ENCODE measurements at places on chromosomes 7 and 10. TPM values are rescaled to one million over a fixed set of nuclear protein-coding genes. Genes with fewer than 3 reads are reported as not detected.

DNA sequence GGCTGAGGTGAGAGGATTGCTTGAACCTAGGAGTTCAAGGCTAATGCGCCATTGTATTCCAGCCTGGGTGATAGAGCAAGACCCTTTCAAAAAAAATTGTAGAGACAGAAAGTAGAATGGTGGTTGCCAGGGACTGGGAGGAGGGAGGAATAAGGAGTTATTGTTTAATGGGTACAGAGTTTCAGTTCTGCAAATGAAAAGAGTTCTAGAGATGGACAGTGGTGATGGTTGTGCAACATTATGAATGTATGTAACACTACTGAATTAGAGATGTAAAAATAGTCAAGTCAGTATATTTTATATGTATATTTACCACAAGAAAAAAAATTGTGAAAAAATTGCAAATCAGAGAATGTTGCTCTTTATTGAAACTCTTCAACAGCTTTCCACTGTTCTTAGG, 266.5 kb upstream of the NPY start:
- no peaks in the 10 kb centered on the region for H3K36me3 ChIP-seq
- H3K4me1 ChIP-seq: no peaks in the 10 kb centered on the region
- no peak overlapping the region for H3K27ac ChIP-seq
- no peaks in the 10 kb centered on the region for H3K27me3 ChIP-seq

Gene AKR1C4
- total RNA-seq: not detected

- no peak for DNase-seq
- H3K4me1 ChIP-seq: peaks cover 11% of the 10 kb centered on the region
- H3K36me3 ChIP-seq: no peaks in the 10 kb centered on the region
- H3K4me3 ChIP-seq: no peak overlapping the region
Observed at GRCh38 chr10:120643351-120643750, 186.3 kb downstream of the PLPP4 start.

DNA sequence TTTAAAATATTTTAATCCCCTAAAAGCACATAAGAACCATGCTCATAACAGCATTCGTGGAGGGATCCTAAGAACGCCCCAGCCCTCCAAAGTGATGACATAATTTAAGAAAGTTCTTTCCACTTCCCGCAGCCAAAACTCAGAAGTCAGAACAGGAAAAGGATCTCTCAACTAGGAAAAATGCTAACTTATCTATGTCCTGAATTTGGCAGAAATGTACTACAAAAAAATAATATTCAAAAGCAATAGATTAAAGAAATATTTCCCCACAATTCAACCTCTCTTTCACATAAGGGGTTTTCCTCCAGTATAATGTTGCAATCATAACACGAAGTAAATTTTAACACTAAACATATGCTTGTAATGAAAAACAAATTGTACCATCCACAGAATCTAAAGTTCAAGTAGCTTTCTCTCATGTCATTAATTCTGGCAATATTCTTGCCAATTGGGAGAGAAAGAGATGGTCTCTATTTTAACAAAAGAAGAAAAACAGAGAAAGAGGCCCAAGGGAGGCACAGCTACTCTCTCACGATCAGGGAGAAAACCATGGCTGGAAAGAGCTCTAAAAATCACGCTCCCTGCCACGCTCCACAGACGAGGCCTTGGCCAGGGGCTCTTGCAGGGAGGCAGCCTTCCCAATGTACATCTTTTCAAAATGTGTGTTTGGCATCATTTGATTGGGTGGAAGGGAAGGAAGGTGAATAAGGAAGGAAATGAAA, 22.9 kb downstream of the ASB13 start:
- H3K27ac ChIP-seq: no peak overlapping the region
- peaks cover 8% of the 10 kb centered on the region for H3K36me3 ChIP-seq
- H3K4me1 ChIP-seq: no peaks in the 10 kb centered on the region
- H3K4me3 ChIP-seq: no peak overlapping the region
- no peaks in the 10 kb centered on the region for H3K27me3 ChIP-seq

GRCh38 chr7:103382032-103382402, 34.6 kb downstream of the PSMC2 start:
- H3K4me1 ChIP-seq: no peaks in the 10 kb centered on the region
- no peaks in the 10 kb centered on the region for H3K27me3 ChIP-seq
- no peak overlapping the region for H3K27ac ChIP-seq
- no peak overlapping the region for H3K4me3 ChIP-seq
- H3K36me3 ChIP-seq: no peaks in the 10 kb centered on the region
- no peak for DNase-seq

GRCh38 chr10:73731588-73732375, 12.4 kb upstream of the SEC24C start:
- H3K4me1 ChIP-seq: no peaks in the 10 kb centered on the region
- H3K27ac ChIP-seq: no peak overlapping the region
- DNase-seq: no peak
- H3K4me3 ChIP-seq: peak overlapping the region; percentile 99
- H3K36me3 ChIP-seq: peaks cover 14% of the 10 kb centered on the region

DNA sequence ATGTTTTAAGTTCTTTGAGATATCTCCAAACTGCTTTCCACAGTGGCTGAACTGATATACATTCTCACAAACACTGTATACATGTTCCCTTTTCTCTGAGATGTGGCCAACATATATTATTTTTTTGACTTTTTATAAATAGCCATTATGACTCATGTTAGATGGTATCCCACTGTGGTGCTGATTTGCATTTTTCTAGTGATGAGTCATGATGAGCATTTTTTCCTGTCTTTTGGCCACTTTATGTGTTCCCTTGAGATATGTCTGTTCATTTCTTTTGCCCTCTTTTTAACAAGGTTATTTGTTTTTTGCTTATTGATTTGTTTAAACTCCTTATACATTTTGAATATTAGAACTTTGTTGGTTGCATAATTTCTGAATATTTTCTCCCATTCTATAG, 1055.1 kb downstream of the NXPH1 start:
- H3K36me3 ChIP-seq: no peaks in the 10 kb centered on the region
- no peak for DNase-seq
- H3K27me3 ChIP-seq: no peaks in the 10 kb centered on the region

DNA sequence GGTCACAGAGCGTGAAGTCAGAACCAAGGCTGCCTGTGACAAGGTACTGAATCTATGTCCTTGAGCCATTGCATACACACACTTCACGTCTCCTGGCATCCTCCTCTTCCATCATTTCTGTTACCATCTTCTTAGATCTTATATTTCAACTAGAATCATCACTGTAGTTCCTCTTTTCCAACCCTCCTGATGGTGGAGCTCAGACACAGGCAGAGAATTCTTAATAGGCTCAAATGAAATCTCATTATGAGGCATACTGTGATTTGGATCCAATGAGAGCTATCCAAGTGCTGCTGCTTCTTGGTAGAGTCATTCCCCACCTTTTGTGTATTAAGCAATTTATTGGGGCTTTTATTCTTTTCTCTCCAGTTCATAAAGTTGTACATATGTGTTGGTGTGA, 113.2 kb downstream of the CALCR start:
- no peaks in the 10 kb centered on the region for H3K4me1 ChIP-seq
- peaks cover 40% of the 10 kb centered on the region for H3K36me3 ChIP-seq
- H3K27me3 ChIP-seq: no peaks in the 10 kb centered on the region
- no peak overlapping the region for H3K4me3 ChIP-seq

DNA sequence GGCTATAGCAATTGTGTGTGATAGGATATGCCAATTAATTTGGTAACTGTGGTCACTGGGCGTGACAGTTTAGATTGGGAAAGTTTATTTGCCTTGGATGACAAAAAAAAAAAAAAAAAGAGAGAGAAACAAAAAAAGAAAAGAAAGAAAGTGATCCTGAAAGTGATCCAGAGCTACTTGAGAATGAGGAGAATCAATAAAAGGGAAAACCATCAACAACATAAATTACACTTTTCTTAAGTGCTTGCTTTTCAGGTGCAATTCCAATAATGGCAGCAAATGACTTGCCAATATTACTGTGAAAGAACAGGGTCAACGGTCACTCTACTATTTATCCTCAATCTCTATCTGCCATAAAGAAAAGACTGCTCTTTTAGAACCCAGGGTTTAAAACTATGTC, 191.8 kb upstream of the SEMA3C start:
- no peak overlapping the region for H3K27ac ChIP-seq
- no peak for DNase-seq
- no peaks in the 10 kb centered on the region for H3K27me3 ChIP-seq
- H3K36me3 ChIP-seq: no peaks in the 10 kb centered on the region

Gene AUTS2
- total RNA-seq: 83.3 TPM

Gene NCF1
- not detected for total RNA-seq

DNA sequence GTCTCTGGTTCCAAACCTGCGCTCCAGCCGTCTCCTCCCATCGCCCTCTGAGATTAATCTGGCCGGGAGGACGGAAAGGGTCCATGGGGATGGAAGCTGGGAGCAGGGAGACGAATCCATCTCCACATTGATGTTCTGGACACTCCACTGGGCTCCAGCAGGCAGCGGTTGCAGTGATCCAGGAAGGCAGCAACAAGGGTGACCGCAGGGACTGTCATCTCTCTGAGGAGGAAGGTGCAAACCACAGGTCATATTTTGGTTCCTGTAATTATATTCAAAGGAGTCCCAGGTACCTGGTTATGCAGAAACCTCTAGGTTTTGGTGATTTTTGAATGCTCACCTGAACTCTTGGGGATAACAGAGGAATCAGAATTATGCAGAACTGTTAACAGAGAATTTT, 54.8 kb downstream of the EVX1 start:
- no peak overlapping the region for H3K27ac ChIP-seq
- no peaks in the 10 kb centered on the region for H3K27me3 ChIP-seq
- no peaks in the 10 kb centered on the region for H3K36me3 ChIP-seq
- no peaks in the 10 kb centered on the region for H3K4me1 ChIP-seq

- no peaks in the 10 kb centered on the region for H3K27me3 ChIP-seq
- DNase-seq: no peak
- peaks cover 27% of the 10 kb centered on the region for H3K4me1 ChIP-seq
- peaks cover 38% of the 10 kb centered on the region for H3K36me3 ChIP-seq
- peak overlapping the region; percentile 4 for H3K4me3 ChIP-seq
Observed at GRCh38 chr7:86942995-86943394, 116.5 kb downstream of the ELAPOR2 start.

DNA sequence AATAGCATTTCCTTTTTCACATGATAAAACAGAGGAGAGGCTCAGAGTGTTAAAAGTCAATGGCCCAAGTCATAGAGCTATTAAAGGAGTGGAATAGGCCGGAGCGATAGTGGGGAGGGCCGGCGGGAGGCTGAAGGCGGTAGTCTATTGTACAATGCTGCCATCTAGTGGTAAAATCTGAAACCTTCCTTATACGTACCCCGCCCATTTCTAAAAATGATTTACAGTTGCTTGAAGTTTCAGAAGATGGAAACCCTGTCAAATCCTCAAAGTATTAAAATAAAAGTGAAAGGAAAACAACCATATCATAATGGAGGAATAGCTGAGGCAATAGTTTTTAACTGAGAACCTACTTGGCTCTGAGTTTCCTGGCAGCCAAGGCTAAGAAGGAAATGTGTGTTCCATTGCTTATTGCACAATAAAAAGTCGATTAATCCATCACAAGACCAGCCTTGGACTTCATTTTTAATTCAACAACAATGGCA, 209.1 kb downstream of the CCSER2 start:
- no peak overlapping the region for H3K4me3 ChIP-seq
- H3K27ac ChIP-seq: no peak overlapping the region
- no peaks in the 10 kb centered on the region for H3K27me3 ChIP-seq
- H3K36me3 ChIP-seq: no peaks in the 10 kb centered on the region
- H3K4me1 ChIP-seq: no peaks in the 10 kb centered on the region

GRCh38 chr7:114085313-114085591, 166.4 kb upstream of the PPP1R3A start:
- H3K36me3 ChIP-seq: no peaks in the 10 kb centered on the region
- H3K27ac ChIP-seq: peak overlapping the region; percentile 93
- H3K4me3 ChIP-seq: peak overlapping the region; percentile 93
- DNase-seq: no peak

- H3K36me3 ChIP-seq: no peaks in the 10 kb centered on the region
- H3K27ac ChIP-seq: no peak overlapping the region
- H3K27me3 ChIP-seq: no peaks in the 10 kb centered on the region
- H3K4me3 ChIP-seq: no peak overlapping the region
Observed at GRCh38 chr7:69217516-69218350, 380.5 kb upstream of the AUTS2 start.

Gene TNS3
- total RNA-seq: 27.4 TPM

GRCh38 chr10:118034791-118035261, 11.9 kb downstream of the RAB11FIP2 start:
- H3K4me1 ChIP-seq: peaks cover 9% of the 10 kb centered on the region
- H3K36me3 ChIP-seq: peaks cover 4% of the 10 kb centered on the region
- no peak overlapping the region for H3K27ac ChIP-seq
- no peak overlapping the region for H3K4me3 ChIP-seq
- DNase-seq: no peak
- no peaks in the 10 kb centered on the region for H3K27me3 ChIP-seq

Gene PTPN20
- not detected for total RNA-seq

GRCh38 chr7:142501434-142501833, 243.6 kb upstream of the PRSS58 start:
- H3K27ac ChIP-seq: no peak overlapping the region
- no peaks in the 10 kb centered on the region for H3K36me3 ChIP-seq
- H3K4me3 ChIP-seq: no peak overlapping the region

GRCh38 chr7:125241548-125241947, 311.9 kb upstream of the POT1 start:
- no peaks in the 10 kb centered on the region for H3K27me3 ChIP-seq
- DNase-seq: no peak
- no peaks in the 10 kb centered on the region for H3K4me1 ChIP-seq
- peaks cover 25% of the 10 kb centered on the region for H3K36me3 ChIP-seq

- peak; percentile 46 for DNase-seq
- H3K27me3 ChIP-seq: no peaks in the 10 kb centered on the region
- no peaks in the 10 kb centered on the region for H3K4me1 ChIP-seq
- peaks cover 85% of the 10 kb centered on the region for H3K36me3 ChIP-seq
- no peak overlapping the region for H3K4me3 ChIP-seq
Observed at GRCh38 chr7:155778349-155778748, 33.9 kb downstream of the SHH start.

Gene C10orf90
- 0.33 TPM for total RNA-seq

Gene ZNF438
- 2.6 TPM for total RNA-seq

DNA sequence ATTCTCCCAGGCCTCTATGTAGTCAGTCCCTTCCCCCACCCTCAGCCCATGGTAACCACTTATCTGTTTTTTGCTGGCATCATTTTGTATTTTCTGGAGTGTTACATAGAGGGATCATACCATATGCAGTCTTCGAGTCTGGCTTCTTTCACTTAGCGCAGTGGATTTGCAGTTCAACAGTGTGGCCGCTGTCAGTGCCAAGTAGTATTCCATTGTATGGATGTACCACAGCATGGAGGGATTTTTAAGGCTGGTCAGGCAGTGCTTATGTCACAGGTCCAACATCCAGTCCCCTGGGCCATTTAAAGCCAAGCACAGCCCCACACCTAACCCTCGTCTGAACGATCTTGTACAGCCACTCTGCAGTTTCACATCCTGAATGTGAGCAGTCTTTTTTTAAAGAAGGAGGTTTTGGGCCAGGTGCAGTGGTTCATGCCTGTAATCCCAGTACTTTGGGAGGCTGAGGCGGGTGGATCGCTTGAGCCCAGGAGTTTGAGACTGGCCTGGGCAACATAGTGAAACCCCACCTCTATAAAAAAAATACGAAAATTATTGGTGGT, 121.8 kb downstream of the CUX1 start:
- no peak overlapping the region for H3K4me3 ChIP-seq
- no peak for DNase-seq
- peaks cover 13% of the 10 kb centered on the region for H3K36me3 ChIP-seq
- H3K4me1 ChIP-seq: peaks cover 34% of the 10 kb centered on the region
- H3K27ac ChIP-seq: no peak overlapping the region

- no peaks in the 10 kb centered on the region for H3K27me3 ChIP-seq
- H3K27ac ChIP-seq: no peak overlapping the region
- peaks cover 5% of the 10 kb centered on the region for H3K4me1 ChIP-seq
- H3K36me3 ChIP-seq: no peaks in the 10 kb centered on the region
Observed at GRCh38 chr7:139875821-139876241, 46.8 kb downstream of the TBXAS1 start.

Gene NEUROD6
- total RNA-seq: not detected

- no peaks in the 10 kb centered on the region for H3K36me3 ChIP-seq
- no peak overlapping the region for H3K4me3 ChIP-seq
- H3K4me1 ChIP-seq: no peaks in the 10 kb centered on the region
Observed at GRCh38 chr10:8088504-8088903, 34.0 kb downstream of the GATA3 start.

Measured in endodermal cell (in vitro differentiated cells).